ENCODE measurements at places on chromosomes 11 and 22. TPM values are rescaled to one million over a fixed set of nuclear protein-coding genes. Genes with fewer than 3 reads are reported as not detected.
A peak's percentile ranks its signal among the peaks of the same experiment; 100 is the strongest.

- peaks cover 52% of the 10 kb centered on the region for H3K4me1 ChIP-seq
- H3K36me3 ChIP-seq, result no peaks in the 10 kb centered on the region
- H3K4me3 ChIP-seq, result no peak overlapping the region
- no peak for DNase-seq
- H3K27me3 ChIP-seq, result no peaks in the 10 kb centered on the region
- H3K27ac ChIP-seq, result no peak overlapping the region
Observed at GRCh38 chr11:59771605-59772004, 16.4 kb downstream of the STX3 start.

GRCh38 chr11:127191689-127192088 lies 191.1 kb upstream of the KIRREL3 start:
- no peaks in the 10 kb centered on the region for H3K27me3 ChIP-seq
- DNase-seq, result no peak
- H3K36me3 ChIP-seq, result no peaks in the 10 kb centered on the region
- no peak overlapping the region for H3K4me3 ChIP-seq
- H3K4me1 ChIP-seq, result no peaks in the 10 kb centered on the region

GRCh38 chr11:63663809-63664208 lies 7.4 kb downstream of the ATL3 start:
- DNase-seq, result no peak
- H3K27me3 ChIP-seq, result no peaks in the 10 kb centered on the region
- H3K27ac ChIP-seq, result no peak overlapping the region

DNA sequence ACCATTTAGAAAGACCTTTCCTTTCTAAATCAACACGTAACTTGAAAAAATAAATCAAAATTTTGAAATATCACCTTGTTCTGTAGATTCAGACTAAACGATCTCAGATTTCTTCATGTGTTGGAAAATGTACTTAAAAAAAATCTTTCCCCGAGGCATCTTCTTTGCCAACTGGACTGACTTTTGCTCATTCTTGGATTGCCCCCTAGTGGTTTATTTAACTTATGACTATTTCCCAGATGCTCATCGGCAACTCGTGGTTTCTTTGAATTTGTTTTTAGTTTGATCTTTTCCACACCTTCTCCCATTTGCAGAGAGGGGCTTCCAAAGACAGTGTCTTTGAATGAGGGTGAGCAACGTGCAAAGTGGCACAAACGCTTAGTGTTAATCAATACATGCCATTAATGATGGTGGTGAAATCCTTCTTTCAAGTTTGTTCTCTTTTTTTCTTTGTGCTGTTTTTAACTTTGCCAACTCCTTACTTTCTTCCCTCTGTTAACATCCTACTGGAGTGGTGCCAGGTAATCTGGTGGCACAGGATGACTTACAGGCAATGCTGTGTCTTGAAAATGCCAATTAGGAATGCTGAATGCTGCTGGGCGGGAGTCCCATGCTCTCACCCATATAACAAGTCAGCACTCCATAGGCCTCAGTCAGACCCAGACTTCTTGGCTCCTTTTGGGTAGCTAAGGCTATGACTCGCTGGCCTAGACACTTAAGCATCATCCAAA lies 18.3 kb downstream of the PRSS23 start:
- no peak overlapping the region for H3K4me3 ChIP-seq
- peak; percentile 31 for DNase-seq
- no peak overlapping the region for H3K27ac ChIP-seq
- no peaks in the 10 kb centered on the region for H3K27me3 ChIP-seq
- H3K36me3 ChIP-seq, result no peaks in the 10 kb centered on the region

DNA sequence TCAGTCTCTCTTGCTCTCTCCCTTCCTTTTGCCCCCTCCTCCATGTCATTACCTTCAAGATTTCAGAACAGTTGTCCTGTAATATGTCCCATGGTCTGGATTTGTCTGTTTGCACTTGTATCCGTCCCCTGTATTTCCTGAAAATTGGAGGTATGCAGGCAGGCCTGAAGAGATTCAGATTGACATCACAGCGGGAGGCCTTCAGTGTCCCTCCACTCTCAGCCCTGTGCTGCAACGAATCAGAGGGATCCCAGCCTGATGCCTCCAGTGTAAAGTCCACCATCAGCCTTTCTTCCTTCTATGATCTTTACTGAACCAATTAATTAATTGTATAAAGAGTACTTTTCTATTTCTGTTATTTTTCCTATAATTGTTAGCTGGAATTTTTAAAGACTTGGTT lies 57.3 kb downstream of the ELMOD1 start:
- H3K27me3 ChIP-seq, result peaks cover 7% of the 10 kb centered on the region
- H3K36me3 ChIP-seq, result no peaks in the 10 kb centered on the region
- H3K4me3 ChIP-seq, result no peak overlapping the region

GRCh38 chr11:114213622-114214021 lies 82.6 kb upstream of the NNMT start:
- DNase-seq, result no peak
- H3K4me3 ChIP-seq, result no peak overlapping the region
- no peak overlapping the region for H3K27ac ChIP-seq

GRCh38 chr11:68264741-68265540 lies 6.8 kb downstream of the C11orf24 start:
- no peak overlapping the region for H3K4me3 ChIP-seq
- H3K27ac ChIP-seq, result no peak overlapping the region
- no peaks in the 10 kb centered on the region for H3K4me1 ChIP-seq
- peaks cover 16% of the 10 kb centered on the region for H3K36me3 ChIP-seq
- DNase-seq, result no peak

DNA sequence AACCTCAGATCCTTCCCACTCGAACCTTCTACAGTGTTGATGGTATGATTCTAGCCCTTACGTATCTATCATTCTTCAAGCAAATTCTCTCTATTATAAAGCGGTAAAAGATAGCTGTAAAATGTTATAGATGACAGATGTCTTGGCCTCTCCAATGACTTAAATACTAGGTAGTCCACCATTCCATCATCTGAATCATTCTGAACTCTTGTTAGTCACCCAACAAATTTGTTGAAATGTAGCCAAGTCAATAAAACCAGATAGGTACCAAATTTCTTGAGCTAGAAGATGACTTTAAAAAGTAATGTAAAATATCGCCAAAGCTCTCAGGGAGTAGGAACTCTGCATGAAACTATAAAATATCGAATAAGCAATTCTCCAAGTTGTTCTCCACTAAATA lies 32.6 kb upstream of the PICALM start:
- no peaks in the 10 kb centered on the region for H3K36me3 ChIP-seq
- no peak for DNase-seq
- no peaks in the 10 kb centered on the region for H3K27me3 ChIP-seq
- no peak overlapping the region for H3K4me3 ChIP-seq
- H3K4me1 ChIP-seq, result no peaks in the 10 kb centered on the region

Gene DMC1
- 0.29 TPM for total RNA-seq

Gene SCGB1C1
- total RNA-seq, result not detected

Gene SYCE3
- total RNA-seq, result not detected

Gene ATG2A
- 47.3 TPM for total RNA-seq

Gene CCND1
- 1.6 TPM for total RNA-seq
